ENCODE measurements at places on chromosomes 13 and 19. TPM values are rescaled to one million over a fixed set of nuclear protein-coding genes. Genes with fewer than 3 reads are reported as not detected.

DNA sequence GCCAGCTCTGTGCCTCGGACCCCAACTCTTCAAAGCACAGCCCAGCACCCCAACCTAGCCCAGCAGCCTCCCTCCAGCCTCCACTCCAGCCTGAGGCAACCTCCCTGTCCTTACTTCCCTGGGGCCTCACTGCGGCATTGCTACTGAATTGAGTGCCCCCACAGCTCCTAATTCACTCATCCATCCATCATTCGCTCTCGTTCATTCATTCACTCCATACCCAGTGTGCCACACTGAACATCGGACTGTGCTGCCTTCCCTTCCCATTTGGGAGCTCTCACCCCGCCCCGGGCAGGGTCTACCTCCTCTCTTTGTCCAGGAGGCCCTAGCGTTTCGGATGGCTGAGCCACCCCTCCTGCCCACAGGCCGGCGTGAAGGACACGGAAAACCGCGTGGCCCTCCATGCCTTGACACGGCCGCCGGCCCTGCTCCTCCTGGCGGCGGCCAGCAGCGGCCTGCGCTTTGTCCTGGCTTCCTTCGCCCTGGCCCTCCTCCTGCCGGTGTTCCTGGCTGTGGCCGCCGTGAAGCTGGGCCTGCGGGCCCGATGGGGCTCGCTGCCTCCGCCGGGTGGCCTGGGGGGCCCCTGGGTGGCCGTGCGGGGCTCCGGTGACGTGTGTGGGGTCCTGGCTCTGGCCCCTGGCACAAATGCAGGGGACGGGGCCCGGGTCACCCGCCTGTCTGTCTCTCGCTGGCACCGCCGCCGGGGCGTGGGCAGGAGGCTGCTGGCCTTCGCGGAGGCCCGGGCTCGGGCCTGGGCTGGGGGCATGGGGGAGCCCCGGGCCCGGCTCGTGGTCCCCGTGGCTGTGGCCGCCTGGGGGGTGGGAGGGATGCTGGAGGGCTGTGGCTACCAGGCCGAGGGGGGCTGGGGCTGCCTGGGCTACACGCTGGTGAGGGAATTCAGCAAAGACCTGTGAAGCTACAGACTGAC lies 1.3 kb downstream of the NAT14 start:
- no peak for DNase-seq

- no peak for DNase-seq
Measured at GRCh38 chr19:28569132-28570131, 643.5 kb downstream of the UQCRFS1 start.

DNA sequence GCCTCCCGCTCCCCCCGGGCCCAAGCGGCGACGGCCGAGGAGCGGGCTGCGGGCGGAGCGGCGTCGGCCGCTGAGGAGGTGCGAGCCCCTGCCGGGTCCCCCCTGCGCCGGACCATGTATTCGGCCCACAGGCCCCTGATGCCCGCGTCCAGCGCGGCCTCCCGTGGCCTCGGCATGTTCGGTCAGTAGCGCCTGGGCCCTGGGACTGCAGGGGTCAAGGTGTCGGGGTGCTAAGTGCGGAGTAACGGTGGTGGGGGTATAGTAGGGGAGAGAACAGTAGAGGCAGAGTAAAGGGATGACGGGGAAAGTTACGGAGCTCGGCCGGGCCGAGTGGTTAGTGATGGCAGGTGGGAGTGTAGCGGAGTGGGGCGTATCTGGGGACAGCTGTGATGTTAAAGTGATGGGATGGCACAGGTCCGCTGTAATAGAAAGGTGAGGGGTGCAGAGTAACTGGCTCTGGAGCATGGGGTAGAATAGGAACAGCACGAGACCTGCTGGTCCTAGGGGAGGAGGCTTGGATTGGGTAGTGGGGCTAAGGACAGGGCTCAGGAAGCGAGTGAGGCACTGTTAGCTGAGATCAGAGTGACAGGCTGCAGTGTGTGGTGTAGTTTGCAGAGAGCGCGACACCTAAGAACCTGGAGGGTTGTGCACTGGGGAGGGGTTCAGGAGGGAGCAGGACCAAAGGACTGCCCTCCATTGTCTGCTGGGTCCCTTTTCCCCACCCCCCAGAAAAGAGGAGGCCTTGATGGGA lies 15.7 kb downstream of the CIC start:
- peak; percentile 43 for DNase-seq

DNA sequence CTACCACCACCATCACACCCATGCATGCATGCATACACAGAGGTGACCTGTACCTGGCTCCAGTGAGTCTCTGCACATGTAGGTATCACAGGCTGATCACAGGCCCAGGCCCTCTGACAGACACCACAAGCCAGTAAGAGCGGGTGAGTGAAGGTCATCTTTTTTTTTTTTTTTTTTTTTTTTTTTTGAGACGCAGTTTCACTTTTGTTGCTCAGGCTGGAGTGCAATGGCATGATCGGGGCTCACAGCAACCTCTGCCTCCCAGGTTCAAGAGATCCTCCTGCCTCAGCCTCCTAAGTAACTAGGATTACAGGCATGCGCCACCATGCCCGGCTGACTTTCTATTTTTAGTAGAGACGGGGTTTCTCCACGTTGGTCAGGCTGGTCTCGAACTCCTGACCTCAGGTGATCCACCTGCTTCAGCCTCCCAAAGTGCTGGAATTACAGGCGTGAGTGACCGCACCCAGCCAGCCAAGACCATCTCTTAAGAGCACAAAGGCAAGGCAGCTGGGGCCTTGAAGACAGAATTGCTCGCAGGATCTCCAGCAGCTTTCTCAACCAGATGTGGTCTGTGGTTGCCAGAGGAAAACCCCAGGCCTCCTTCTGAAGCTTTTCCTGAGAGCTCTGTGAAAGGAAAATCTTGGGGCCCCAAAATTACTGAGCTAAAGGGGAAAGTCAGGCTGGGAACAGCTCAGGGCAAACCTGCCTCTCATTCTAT lies 3.2 kb upstream of the NKG7 start:
- DNase-seq: no peak

DNA sequence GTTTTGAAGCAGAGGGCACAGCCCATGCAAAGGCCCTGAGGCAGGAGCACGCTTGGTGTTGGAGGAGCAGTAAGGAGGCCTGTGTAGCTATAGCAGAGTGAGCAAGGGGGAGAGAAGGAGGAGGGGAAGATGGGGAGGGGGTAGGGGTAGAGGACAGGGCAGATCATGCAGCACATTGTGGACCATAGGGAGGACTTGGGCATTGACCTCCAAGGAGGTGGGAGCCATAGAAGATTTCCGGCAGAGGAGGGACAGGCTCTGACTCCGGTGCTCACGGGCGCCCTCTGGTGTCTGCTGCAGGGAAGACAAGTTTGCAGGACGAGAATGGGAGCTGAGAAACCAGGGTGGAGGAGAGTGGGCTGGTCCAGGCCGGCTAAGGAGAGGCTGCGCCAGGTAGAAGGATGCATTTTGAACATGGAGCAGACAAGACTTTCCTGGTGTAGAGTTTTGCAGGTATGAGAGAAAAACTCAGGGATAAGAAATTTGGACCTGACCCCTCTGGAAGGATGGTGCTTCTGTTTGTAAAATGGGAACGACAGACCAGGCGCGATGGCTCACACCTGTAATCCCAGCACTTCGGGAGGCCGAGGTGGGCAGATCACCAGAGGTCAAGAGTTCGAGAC lies 13.7 kb upstream of the CREB3L3 start:
- peak; percentile 78 for DNase-seq

GRCh38 chr13:112450118-112450903 lies 74.2 kb downstream of the SPACA7 start:
- DNase-seq: no peak

DNA sequence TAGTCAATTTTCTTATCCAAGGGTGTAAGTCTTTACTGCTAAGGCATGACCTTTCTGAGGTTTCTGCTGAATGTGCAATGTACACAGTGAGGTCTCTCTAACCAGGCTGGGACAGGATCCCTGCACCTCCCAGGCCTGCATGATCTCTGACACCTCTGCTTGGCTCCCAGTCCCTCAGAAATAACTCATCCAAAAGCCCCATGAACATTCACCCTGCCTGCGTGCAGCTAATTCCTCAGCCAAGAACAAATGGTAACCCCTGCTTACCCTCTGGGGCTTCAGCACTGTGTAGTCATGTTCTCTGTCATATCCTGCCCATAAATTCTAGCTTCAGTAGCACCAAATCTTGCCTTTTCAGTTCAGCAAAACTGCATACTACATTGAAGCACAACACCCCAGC lies 1146.3 kb upstream of the MIR17HG start:
- peak; percentile 29 for DNase-seq

GRCh38 chr13:102100234-102100633 lies 301.6 kb downstream of the FGF14 start:
- no peak for DNase-seq

DNA sequence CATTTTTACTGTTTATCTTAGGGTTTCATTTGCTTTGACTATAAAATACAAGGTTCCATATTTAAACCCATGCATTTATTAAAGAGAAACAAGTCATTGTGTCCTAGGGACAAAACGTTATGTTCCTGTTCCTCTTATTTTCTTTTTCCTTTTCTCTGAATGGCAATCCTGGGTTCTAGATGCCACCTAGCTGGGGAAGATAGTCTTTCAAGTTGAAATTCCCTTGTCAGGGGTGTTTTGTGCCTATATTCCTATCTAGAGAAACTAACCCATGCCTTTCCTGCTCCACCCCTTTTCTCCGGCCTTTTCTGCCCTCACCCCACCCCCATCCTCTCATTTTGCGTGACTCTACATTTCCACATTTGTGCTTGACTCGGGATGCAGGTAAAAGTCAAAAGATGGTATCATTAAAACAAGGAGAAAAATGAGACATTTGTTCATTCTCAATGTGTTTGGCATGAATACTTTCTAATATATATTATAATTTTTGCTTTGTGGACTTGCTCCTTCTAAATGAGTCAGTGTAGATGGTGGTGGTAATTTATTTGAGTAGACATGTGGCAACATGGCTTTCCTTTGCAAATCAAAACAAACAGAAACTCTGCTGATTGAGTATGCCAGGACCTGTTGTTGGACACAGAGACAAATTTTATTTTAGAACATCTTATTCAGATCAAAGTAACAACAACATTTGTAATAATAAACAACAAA lies 26.8 kb upstream of the STARD13 start:
- no peak for DNase-seq

DNA sequence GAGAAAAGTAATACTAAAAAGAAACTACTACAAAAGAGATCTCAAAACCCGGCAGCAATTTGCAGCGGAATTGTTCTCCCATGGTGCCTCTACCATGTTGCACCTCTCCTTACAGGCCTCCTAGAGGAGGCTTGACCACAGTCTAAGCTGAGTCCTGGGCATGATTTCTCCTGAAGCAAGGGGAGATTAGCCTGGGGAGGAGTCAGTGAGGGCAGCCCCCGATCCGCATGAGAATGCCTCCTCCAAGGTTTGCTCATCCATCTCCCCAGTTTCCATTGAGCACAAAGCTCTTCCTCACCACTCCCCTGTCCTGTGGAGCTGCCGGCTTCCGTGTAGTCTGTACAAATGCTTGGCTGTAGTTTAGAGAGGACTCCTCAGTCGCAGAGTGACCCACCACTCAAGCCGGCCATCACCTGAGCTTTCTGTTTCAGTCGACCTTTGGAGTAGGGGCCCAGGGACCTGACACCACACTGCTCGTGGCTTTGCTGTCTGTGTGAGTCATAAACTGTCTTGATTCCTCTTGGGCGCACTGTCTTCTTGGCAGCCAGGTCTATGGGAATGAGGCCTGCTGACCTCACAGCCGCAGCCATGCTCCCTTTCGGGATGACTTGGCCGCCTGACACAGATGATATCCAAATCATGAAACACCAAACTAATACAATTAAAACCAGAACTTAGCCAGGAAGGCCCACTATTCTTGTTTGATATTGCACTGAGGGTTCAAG lies 72.3 kb downstream of the C1QTNF9 start:
- no peak for DNase-seq

- no peak for DNase-seq
Measured at GRCh38 chr13:100836711-100837110, 162.1 kb upstream of the TMTC4 start.

DNA sequence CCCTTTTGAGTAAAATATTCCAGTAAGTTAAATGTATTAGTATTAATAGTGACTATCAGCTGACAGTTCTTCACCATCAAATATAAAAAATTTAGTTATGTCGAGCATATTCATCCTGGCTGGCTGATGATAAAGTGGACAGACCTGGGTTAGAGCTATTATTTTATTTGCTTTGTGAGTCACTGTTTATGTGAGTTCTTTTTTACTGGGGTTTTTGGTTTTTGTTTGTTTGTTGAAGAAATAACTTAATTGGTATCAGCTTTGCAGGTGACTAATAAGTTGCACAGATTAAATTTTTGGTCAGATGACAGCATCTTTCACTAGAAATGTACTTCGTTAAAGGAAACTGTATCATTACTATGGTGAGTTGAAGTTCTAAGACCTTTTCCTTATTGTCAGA lies 224.7 kb downstream of the GGACT start:
- DNase-seq: no peak

DNA sequence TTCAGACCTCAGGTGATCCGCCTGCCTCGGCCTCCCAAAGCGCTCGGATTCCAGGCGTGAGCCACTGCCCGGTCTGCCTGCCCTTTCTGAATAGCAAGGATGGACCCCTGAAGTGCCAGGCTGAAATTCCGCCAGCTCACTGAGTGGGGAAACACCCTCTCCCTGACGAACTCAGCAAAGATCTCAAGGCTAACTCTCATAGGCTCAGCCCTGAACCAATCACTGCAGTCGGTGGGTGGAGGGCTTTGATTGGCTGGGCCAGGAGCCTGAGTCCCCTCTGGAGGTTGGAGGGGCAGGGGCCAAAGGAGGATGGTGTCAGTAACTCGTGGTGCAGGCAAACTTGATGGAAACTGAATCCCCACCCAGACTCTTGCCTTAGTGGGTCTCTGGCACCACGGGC lies 11.2 kb upstream of the COMP start:
- DNase-seq: no peak

DNA sequence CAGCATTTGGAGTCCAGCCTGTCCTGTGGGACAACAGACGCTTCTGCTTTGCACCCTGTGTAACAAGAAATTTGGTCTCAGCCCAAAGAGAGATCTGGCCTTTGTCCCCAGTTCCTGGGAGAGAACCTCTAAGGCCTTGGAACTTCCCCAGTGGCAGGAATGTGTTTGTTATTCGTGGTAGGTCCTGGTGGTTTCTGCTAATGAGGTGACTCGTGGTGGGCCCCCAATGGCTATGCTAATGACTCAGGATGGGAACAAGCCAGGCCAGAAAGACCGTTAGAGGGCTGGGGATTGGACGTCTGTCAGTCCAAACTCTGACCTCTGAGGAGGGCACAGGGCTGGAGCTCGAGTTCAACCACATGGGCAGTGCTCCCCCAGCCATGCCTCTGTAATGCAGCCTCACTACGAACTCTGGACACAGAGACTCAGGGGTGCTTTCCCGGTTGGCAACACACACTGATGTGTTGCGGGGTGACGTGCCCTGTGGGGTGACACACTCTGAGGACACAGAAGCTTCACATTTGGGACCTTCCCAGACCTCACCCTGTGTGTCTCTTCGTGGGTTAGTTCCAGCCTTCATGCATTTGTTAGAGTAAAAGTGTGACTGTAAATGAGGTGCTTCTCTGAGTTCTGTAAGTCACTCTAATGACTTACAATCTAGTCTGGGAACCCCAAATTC lies 38.9 kb downstream of the TEX29 start:
- no peak for DNase-seq

ZNF296 gene
- 2.1 TPM for total RNA-seq

STOML3 gene
- not detected for total RNA-seq

COX6B2 gene
- 3.8 TPM for total RNA-seq

CEACAM16 gene
- total RNA-seq: not detected

DACT3 gene
- total RNA-seq: 10.4 TPM

CDC42EP5 gene
- total RNA-seq: 29.9 TPM

ZNF550 gene
- total RNA-seq: 15.1 TPM

SLC5A5 gene
- 0.16 TPM for total RNA-seq

LILRB5 gene
- total RNA-seq: 5.9 TPM

IER2 gene
- 73.9 TPM for total RNA-seq

Measured in kidney (tissue), 22 donors.